ENCODE measurements at places on chromosomes 13 and 19. TPM values are rescaled to one million over a fixed set of nuclear protein-coding genes. Genes with fewer than 3 reads are reported as not detected.

DNA sequence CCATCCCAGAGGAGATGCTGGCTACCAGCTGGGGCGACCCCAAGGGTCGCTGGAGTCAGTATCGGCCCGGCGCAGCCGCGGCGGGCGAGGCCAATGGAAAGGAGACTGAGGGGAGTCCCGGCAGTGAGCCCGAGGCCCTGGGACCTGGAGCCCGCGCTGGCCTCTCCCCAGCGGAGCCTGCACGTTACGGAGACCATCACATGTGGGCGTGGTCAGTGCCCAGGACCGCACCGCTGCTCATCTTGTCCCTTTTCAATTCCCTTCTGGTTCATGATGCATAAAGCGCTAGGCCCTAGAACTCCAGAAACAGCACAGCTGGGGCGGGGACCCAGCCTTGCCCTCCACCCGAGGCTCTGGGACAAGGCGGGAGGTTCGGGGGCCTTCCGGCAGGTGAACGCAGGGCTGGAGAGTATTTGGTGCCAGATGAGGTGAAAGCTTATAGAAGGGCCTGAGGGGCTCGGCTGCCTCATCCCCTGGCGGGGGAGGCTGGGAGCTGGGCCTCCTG lies 8.0 kb downstream of the C19orf25 start:
- DNase-seq, result no peak

GRCh38 chr19:50039968-50040367 lies 14.2 kb downstream of the ZNF473 start:
- DNase-seq, result no peak

Gene DCT
- 0.43 TPM for total RNA-seq

- DNase-seq, result no peak
Observed at GRCh38 chr13:30863796-30864195, 42.3 kb upstream of the MEDAG start.

Gene SYNGR4
- not detected for total RNA-seq

DNA sequence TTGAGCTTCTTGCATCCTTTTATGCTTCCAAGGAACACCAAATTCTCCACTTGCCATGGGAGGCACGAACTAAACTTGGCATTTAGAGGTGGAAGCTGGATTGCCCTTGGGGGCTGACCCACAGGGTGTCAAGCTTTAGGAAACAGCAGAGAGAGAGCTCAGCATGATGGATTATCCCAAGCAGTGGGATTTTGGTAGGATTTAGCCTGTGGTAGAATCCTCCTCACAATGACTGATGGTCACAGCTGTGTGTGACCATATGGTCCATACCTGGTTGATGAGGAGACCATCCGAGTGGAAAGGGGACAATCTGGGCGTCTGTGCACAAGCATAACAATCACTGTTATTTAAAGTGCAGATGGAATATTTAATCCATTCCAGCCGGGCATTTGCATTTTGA lies 40.1 kb upstream of the PSG9 start:
- DNase-seq, result no peak

GRCh38 chr13:33797622-33798021 lies 20.3 kb upstream of the RFC3 start:
- DNase-seq, result no peak

Gene CYP4F3
- not detected for total RNA-seq

DNA sequence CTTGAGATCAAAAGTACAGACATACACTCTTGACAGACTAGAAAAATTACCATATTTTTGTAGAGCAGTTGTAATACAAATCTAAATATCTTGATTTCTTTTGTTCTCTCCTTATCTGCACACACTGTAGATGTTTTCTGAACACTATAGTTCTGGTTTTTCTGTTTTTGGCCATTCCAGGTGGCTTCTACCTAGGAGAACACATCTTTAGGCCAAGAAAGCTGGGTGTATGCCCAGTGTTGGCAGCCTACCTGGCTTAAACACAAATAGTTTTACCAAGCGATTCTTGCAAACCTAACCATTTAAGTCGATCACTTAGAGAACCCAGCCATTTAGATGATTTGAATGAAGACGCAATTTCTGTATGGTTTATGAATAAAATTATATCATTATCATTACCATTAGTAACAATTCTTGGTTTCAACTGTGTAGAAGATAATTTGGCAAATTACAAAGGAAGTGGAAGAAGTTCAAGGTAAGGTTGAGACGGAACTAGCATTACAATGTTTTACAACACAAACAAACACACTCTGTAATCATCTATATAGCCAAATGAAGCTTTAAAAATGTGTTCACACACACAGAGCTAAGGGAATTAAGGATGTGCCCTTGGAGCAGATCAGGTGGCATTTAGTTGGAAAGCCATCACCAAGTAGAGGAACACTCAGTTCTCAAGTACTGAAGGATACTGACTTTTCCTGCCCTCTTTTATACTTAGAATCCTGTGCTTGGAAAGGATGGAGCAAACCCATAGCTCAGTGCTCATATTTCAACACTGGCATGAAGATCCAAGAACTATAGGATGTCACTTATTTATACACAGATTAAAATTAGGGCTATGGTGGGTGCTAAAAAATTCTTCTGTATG lies 36.2 kb downstream of the ERCC5 start:
- DNase-seq, result no peak

Gene CPB2
- 0.44 TPM for total RNA-seq

Gene HCN2
- 0.84 TPM for total RNA-seq

DNA sequence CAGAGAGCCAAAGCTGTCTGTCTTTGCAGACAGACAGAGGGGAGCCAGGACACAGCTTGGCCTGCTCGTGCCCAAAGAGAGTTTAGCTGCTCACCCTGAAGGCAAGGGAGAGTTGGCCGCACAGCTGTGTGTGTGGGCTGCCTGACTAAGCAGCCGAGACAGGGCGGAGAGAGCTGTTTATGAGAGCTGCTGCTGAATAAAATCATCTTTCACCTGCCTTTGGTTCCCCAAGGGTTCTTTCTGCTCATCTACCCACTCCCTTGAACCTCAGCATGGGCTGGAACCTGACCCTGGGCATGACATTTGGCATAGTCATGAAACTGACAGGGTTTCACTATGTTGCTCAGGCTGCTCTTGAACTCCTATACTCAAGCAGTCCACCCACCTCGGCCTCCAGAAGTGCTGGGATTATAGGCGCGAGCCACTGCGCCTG lies 98.2 kb downstream of the RBM26 start:
- no peak for DNase-seq

DNA sequence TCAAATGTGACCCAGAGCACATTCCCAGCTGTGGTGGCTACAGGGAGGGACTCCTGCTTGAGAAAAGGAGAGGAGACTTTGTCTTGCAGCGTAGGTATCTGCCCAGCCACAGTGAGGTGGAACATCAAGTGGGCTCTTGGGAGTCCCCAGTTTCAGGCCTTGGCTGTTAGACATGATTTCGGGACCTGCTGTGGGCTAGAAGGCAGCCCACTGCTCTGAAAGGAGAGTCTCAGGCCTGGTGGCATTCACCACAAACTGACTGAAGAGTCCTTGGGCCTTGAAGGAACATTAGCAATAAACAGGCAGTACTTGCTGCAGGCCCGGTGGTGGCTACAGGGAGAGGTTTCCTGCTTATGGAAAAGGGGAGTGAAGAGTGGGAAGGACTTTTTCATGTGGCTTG lies 61.8 kb upstream of the TEX29 start:
- DNase-seq, result no peak

GRCh38 chr13:111283991-111284390 lies 36.5 kb upstream of the TEX29 start:
- no peak for DNase-seq

DNA sequence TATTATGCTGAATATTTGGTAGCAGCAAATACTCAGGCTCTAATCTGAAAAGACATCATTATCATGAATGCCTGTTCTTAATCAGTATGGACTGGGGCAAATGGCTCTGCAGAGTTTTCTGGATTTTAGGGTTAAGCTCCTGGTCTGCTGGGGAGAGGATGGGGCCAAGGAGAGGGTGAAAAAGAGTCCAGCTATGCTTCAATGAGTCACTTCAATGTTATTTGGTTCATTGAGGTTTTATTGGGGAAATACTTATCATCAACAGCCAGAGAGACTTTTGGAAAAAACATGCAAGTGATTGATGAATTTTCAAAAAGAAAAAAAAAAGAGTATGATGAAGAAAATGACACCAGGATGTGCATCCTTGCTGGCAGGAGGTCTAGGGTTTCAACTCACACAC lies 278.3 kb downstream of the UQCRFS1 start:
- no peak for DNase-seq

Gene FOXA3
- not detected for total RNA-seq

DNA sequence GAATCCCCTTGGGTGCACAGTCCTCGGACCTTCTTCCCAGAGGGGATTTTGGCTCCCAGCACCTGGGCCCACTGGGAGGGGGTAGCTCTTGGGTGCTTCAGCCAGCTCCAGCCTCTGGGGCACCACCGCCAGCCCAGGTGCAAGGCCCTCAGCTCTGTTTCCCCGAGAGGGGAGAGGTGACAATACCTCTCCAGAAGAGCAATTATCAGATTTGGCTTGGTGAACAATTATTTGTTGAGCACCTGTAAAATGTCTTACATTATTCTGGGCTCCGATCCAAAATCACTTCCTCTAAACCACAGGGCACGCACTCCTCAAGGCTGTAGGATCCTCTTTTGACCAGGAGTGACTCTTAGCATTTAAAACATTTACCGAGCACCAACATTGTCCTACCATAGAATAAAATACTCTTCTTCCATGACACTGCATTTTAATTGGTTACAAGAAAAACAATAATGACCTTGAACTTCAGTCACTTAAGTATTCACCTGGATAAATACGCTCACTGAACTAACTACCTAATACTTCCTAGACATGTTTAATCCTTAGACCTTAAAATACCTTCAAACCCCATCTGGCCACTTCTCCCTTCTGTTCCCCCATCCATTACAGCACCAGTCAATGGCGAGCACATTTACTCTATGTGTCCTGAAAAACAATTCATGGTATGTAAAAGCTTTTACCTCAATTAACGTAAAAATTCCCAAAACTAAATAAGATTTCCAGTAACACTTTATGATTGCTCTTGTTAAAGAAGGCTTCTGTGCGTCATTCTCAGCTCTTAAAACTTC lies 54.8 kb downstream of the ABCC4 start:
- no peak for DNase-seq

- no peak for DNase-seq
Observed at GRCh38 chr19:16073481-16073880, 2.8 kb upstream of the TPM4 start.

DNA sequence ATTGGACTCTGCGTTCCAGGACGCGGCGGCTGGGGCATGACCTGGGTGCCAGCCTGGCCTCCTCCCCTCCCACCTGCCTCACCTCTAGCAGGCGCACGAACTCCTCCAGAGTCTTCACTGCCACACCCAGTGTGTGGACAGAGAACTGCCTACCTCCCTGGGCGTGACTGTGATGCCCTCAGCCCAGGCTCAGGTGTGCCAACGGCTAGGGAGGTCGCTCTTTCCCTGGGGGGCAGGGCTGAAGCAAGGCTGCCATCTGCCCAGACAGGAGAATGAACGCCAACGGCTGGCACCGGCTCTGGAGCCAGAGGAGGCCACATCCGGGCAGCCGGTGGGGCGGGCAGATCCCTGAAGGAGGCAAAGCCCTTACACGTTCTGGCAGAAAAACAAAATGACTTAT lies 11.3 kb downstream of the NANOS3 start:
- DNase-seq, result no peak

- no peak for DNase-seq
Observed at GRCh38 chr19:49231804-49232203, 74.2 kb downstream of the TRPM4 start.

Gene SLC25A41
- total RNA-seq, result 1.6 TPM

DNA sequence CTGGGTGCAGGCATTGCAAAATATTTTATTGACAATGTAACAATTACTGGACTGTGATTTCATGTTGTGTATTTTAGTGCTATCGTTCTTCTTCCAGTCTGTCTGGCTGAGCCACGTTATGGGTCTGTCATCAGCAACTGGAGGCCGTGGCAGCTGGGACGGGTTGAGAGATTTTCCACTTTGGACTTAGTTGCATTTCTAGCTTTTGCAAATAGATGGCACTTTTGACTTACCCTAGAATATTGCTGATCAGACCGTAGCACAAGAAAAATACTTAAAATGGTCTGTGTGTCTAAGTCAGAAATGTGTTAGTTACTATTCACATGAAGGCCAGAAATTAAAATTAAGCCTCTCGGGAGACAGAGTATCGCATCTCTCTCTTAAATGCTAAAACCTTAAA lies 211.1 kb downstream of the TEX29 start:
- no peak for DNase-seq

- no peak for DNase-seq
Observed at GRCh38 chr13:26831336-26831908, 70.8 kb upstream of the GPR12 start.

Gene PLVAP
- 0.82 TPM for total RNA-seq

GRCh38 chr19:15810335-15810734 lies 5.1 kb downstream of the OR10H1 start:
- no peak for DNase-seq

GRCh38 chr19:2726160-2726855 lies 5.1 kb upstream of the DIRAS1 start:
- no peak for DNase-seq

- no peak for DNase-seq
Observed at GRCh38 chr19:2529473-2529918, 53.6 kb downstream of the GADD45B start.

GRCh38 chr13:89862011-89862690 lies 1485.3 kb upstream of the MIR17HG start:
- no peak for DNase-seq

Gene CEACAM21
- 1.1 TPM for total RNA-seq

Gene ZNF460
- 59.1 TPM for total RNA-seq

DNA sequence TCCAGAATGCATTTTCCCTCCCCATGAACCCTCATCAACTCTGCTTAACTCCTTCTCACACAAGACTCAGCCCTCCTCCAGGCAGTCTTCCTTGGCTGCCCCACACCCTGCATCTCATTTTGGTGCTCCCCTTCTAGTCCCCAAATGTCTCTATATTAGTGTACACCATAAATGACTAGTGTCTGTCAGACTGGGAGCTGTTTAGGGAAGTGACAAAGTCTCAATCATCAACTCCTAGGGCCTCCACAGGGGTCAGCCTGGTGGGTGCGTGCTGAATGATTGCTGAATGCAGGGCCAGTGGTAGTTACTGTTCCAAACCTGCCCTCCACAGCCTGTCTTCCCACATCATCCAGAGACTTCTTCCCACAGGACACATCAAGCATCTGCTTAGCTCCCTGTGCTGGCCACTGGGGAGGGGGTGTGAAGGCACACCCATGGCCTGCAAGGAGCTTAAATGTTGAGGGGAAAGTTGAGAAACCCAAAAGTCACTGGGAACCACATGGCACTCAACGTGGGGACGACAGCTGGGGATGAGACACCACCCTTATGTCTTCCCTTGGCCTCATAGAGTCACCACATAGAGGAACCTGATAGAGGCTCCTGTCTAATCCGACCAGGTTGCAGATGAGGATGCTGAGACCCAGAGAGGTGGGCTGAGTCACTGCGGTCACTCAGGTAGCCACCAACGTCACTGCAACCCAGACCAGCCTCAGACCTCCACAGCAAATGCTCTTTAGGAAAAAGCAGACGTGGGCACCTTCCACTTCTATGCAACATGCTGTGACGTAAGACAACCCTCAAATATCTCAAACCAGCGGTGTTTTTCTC lies 79.3 kb upstream of the TM9SF2 start:
- no peak for DNase-seq

- DNase-seq, result no peak
Observed at GRCh38 chr13:105894697-105895096, 640.8 kb downstream of the EFNB2 start.

Gene ANKLE1
- 4.9 TPM for total RNA-seq

- DNase-seq, result no peak
Observed at GRCh38 chr19:18269070-18269723, 5.1 kb downstream of the IQCN start.

- DNase-seq, result no peak
Observed at GRCh38 chr19:45348367-45349125, 8.0 kb downstream of the KLC3 start.

GRCh38 chr19:41575998-41576397 lies at the start of gene CEACAM21:
CEACAM21 (plus strand) TSS chr19:41576166; CDS start chr19:41576275, 109 bp downstream.
- DNase-seq, result no peak
